ENCODE measurements at places on chromosomes 16 and 17.
A peak's percentile ranks its signal among the peaks of the same experiment; 100 is the strongest.

- no peak for DNase-seq
These were observed 65.7 kb downstream of the FBXL20 start for GRCh38 chr17:39335704-39336223.

GRCh38 chr16:55437625-55438024 is 41.4 kb upstream of the MMP2 start:
- DNase-seq: no peak

- no peak for DNase-seq
These were observed 508.9 kb downstream of the WWOX start for GRCh38 chr16:78608305-78608776.

DNA sequence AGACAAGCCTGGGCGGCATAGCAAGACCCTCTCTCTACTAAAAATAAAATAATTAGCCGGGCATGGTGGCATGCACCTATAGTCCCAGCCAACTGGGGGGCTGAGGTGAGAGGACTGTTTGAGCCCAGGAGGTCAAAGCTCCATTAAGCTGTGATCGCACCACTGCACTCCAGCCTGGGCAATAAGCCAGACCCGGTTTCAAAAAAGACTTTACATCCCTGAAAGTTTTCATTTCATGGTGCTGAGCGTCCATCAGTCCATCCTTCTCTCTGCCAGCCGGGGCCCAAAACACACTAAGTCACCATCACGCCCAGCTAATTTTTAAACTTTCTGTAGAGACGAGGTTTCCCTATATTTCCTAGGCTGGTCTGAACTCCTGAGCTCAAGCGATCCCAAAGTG is 10.6 kb downstream of the RAB40B start:
- no peak for DNase-seq

- no peak for DNase-seq
These were observed 143.4 kb downstream of the IRF8 start for GRCh38 chr16:86042393-86042792.

GRCh38 chr16:11131706-11132105 is 124.3 kb downstream of the SOCS1 start:
- DNase-seq: no peak

DNA sequence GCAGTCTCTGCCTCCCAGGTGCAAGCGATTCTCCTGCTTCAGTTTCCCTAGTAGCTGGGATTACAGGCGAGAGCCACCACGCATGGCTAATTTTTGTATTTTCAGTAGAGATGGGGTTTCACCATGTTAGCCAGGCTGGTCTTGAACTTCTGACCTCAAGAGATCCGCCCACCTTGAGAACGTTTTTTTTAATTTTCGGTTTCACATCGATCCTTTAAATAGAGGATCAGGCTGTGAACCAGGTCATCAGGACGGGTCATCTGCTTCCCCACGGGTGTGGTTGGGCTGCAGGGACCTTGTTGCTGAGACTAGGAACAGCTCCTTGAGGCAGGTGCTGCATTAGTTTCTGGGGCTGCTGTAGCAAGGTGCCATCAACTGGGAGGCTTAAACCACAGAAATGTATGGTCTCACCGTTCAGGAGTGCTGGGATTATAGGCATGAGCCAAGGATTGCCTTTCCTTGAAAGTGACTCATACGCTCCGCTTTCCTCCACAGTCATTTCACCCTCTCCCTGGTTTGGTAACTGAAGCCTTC is 7.9 kb upstream of the NAGPA start:
- no peak for DNase-seq

DNA sequence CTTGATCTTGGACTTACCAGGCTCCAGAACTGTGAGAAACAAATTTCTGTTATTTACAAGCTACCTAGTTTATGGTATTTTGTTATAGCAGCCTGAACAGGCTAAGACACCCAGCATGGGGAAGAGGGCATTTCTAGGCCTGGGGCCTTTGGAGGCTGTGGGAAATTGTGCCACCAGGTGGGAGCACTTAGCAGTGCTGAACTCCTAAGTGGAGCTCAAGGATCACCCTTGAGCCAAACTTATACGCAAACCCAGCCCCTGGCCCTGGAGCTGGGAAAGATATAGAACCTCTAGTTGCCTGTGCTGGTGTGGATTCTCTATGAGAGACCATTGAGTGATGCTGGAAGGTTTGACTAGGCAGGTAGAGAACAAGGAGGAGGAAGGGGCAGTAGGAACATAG is 36.1 kb downstream of the MIS12 start:
- DNase-seq: no peak

DNA sequence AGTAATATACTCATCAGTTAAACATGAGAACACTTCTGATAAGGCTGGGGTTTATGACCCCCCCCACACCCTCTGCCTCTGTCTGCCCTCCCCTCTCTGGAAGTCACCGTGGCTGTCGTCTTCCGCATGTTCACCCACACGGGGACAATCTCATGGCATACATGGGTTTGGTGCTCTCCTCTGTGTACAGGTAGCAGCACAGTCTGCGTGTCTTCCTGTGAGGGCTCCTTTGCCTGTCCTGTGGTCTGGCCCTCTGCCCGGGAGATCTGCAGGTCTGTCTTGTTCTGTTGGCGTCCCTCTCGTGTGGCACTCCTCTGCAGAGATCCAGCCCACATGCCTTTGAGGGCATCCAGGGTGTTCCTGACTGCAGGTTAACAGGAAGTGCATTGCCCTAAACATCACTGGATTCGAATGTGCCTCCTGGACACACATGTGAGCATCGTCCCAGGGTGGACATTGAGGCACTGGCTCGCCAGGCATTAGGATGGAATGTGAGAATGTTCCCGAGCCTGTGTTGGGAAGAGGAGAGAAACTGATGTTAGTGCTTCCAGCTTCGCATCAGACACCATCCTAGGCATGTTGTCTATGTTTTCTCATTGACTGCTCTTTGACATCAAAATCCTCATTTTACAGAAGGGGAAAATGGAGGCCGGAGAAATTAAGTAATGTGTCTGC is 54.5 kb downstream of the NKD1 start:
- DNase-seq: no peak

GRCh38 chr17:8185582-8186445 is 4.2 kb downstream of the BORCS6 start:
- DNase-seq: peak; percentile 57

- no peak for DNase-seq
These were observed 16.7 kb downstream of the CCR7 start for GRCh38 chr17:40548491-40548981.

- DNase-seq: no peak
These were observed 290.6 kb downstream of the BCAS3 start for GRCh38 chr17:60968266-60968665.

DNA sequence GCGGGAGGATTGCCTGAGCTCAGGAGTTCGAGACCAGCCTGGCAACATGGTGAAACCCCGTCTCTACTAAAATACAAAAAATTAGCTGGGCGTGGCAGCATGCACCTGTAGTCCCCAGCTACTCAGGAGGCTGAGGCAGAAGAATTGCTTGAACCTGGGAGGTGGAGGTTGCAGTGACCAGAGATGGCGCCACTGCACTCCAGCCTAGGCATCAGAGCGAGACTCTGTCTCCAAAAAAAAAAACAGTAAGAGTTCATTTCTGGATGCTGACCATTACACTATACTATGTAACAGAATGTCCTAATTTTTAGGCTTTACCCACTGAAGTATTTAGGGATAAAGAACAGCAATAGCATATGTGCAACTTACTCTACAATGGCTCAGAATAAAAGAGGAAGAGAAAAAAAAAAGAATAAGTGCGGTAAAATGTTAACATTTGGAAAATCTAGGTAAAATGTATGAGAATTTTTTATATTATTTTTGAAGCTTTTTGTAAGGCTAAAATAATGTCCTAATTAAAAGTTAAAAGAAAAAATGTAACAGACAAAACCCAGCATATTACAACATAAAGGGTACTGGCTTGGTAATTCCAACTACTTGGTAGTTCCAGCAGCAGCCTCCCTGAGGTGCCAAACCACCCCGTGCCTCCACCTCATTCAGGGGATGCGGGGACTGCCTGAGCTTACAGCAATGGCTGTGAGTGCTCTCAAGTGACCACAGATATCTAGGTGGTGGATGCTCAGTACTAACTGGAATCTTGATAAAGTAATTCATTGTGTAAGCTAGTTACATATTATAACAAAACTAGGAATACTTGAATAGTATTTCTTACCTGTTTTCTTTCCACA is 10.9 kb downstream of the COPS3 start:
- no peak for DNase-seq

GRCh38 chr17:44844390-44844830 is 3.3 kb upstream of the HIGD1B start:
- DNase-seq: no peak

DNA sequence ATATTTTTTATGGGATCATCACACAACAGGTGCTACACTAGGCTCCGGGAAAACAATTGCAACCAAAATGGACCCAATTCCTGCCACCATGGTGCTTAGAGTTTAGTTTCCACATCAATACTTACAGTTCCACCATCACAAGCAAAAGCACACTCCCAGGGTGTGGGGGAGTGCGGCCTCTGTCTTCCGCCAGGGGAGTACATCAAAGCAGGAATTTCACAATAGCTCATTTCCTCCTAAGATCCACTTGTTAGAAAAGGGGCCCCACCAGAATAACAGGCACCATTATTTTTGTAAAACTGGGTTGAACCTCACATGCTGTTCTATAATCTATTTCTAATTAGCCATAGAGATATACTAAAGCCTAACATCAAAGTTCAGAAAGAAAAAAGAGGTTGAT is 44.3 kb upstream of the PSMD7 start:
- DNase-seq: no peak

GRCh38 chr17:57365420-57365819 is 109.1 kb downstream of the MSI2 start:
- DNase-seq: no peak

GRCh38 chr16:57984443-57985203 is 13.7 kb upstream of the CNGB1 start:
- peak; percentile 74 for DNase-seq

DNA sequence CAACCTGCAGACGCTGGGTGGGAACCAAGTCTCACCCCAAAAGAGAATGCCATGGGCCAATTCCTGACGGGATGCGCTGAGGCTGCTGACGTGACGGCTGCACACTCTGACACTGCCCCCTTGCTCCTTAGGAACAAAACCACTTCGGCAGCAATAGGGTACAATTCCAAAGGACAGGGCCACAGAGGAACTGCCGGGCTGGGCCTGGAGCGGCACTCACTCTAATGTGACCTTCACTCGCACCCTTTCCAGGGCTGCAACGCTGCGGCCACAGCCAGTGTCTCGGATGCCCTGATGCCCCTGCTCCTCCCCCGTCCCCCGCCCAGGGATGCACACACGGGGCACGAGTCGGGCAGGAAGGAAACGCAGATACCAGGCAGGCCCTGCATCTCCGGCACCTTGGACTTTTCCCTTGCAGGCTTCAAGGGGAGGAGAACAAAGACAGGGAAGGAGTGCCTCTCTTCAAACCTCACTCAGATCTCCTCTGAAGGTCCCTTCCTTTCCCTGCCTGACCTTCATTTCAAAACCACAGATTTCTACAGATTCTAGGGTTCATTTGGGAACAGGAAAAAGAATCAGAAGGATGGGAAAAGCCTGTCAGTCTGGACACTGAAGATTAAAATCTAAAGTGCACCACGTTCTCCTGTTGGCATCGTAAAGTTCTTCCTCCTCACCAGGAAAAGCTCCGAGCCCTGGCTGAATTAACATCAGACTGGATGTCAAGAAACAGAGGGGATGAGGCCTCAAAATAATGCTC is 2.3 kb downstream of the PITPNA start:
- no peak for DNase-seq

DNA sequence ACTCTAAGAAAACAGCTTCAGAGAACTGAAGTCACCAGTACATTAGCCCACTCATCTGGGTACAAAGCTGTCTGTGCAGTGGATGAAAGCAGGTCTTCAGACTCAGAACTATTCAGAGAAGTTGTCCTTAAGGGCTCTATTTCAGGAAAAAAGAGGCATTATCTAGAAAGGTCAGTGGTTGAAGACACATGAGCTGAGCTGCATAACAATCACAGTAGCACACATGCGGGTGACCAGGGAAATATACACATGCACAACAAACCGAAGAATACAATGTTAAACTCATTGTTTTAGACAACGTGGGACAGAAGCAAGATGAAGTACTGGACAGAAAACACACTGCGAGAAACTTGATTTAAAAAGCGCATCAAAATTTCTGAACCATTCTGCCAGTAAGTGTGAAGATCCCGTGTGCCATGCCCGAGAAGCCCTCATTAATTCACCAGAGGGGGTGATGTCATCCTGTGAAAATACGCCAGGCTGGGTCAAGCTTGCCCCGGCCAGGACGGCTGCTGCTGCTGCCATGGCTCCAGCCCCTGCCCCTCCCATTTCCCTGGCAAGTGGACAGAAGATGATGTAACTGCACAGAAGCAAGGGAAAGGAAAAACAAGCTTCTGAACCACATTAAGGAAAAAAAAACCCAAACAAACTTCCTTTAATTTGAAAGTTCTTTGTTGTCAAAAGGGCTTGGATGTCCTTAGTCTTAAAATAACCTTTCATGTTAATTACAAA is 10.1 kb downstream of the DYNC1LI2 start:
- peak; percentile 7 for DNase-seq

- no peak for DNase-seq
These were observed 2.5 kb downstream of the GPRC5B start for GRCh38 chr16:19882186-19882585.

GRCh38 chr16:27778171-27778925 is 228.4 kb downstream of the KATNIP start:
- no peak for DNase-seq

- DNase-seq: no peak
These were observed 174.6 kb downstream of the TOX3 start for GRCh38 chr16:52372313-52372712.

GRCh38 chr17:44014133-44014436 is 678 bp downstream of the TMEM101 start:
- DNase-seq: peak; percentile 19

- DNase-seq: no peak
These were observed 13.9 kb downstream of the SLC25A10 start for GRCh38 chr17:81726004-81726403.

DNA sequence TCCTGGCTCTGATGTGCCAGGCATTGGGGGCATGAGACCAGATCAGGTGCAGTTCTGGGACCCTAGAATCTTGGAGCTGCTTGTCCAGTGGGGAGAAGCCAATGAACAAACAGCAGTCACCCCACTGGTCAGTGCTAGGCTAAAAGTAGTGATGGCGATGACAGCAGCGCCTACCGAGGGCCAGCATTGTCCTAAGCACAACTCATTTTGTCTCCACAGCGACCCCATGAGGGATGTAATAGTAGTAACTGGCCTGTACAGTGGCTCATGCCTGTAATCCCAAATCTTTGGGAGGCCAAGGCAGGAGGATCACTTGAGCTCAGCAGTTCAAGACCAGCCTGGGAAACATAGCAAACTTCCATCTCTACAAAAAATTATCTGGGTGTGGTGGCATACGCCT is 6.2 kb downstream of the SMCR8 start:
- DNase-seq: no peak

- DNase-seq: no peak
These were observed 1.3 kb downstream of the C17orf99 start for GRCh38 chr17:78147315-78147998.

GRCh38 chr16:62014319-62014923 is 21.8 kb downstream of the CDH8 start:
- peak; percentile 78 for DNase-seq

DNA sequence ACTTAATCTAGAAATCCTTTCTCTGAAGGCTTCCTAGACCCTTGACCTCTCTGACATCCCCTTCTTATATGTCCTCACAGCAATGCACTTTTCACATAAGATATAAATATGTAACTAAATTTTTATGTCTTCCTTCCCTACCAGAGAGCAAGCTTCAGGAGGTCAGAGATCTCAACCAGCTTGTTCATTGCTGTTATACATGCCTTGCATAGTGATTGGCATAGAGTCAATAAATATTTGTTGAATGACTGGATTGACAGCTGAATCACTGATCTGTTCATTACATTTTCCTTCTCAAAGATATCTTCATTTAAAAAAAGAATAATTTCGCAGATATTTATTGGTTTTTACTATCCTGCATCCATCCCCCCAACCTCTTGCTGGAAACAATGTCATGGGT is 29.5 kb downstream of the HYDIN start:
- no peak for DNase-seq

- no peak for DNase-seq
These were observed 165.9 kb upstream of the CHMP6 start for GRCh38 chr17:80825471-80826345.

Data from NCI-H2227 treated with DMSO at 0.1 percent for 48 hours (cell line).